ENCODE measurements at places on chromosomes 12 and 14. TPM values are rescaled to one million over a fixed set of nuclear protein-coding genes. Genes with fewer than 3 reads are reported as not detected.

GRCh38 chr12:49866859-49867569, 24.1 kb upstream of the BCDIN3D start:
- DNase-seq = peak; percentile 53

GRCh38 chr12:77938301-77938700, 107.6 kb downstream of the NAV3 start:
- DNase-seq = no peak

DNA sequence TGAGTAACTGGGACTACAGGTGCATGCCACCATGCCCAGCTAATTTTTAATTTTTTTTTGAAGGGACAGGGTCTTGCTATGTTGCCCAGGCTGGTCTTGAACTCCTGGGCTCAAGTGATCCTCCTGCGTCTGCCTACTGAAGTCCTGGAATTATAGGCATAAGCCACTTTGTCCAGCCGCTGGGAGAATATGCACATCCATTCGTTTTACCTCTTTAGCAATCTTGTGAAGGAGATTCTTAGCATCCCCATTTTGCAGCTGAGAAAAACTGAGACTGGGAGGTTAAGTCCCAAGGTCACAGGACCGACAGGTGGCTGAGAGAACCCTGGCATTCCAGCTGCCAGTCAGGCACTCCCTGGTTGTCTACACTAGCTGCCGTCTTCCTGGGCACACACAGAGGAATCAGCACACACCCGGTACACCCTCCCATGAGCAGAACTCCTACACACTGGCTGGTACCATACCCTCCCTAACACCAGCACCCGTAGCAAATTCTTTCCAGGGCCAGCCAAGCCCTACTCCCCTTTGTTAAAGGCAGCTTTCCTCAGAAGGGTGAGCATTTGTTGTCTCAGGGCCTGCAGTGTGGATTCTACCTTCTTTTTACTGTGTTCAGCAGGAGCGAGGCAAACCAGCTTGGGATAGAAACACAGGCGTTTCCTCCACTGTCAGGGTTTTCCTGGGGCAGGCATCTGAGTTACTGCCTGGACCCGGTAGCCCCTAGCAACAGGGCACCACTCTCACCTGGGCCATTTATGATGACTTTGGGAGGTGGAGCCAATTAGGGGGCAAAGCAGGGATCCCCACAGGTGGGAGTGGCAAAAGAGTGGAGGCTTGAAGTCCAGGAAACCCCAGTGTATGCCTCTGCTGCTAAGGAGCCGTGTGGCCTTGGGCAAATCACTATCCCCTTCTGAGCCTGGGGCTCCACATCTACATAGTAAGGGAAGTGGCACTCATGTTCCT, 70.2 kb downstream of the IRF2BPL start:
- DNase-seq = no peak

- DNase-seq = no peak
These were observed 202 bp downstream of the YAF2 start for GRCh38 chr12:42237853-42238239.

Gene TAS2R13
- total RNA-seq = 0.17 TPM

Gene SMIM41
- not detected for total RNA-seq

Gene TRPV4
- not detected for total RNA-seq

Gene STAB2
- total RNA-seq = not detected
